GM12891 (cell line): ENCODE measurements at places on chromosomes 16 and 17.

DNA sequence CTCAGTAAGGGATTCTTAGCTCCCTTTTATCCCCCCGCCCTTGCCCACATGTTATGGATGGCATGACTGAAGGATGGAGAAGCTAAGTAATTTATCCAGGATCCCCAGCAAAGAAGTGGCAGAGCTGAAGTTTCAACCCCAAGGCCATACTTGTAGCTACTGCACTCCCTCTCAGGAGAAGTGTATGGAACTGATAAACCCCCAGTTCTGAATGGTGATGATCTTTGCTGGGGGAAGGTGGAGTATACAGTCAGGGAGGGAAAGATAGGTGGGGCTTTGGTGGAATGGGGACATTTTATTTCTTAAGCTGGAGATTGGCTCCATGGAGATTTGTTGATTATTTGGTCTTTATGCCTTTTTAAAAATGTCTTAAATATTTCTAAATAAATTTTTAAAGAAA is 58.3 kb downstream of the TNRC6C start:
- DNase-seq, result no peak

GRCh38 chr17:57622683-57623433 is 122.2 kb downstream of the CCDC182 start:
- no peak for DNase-seq

DNA sequence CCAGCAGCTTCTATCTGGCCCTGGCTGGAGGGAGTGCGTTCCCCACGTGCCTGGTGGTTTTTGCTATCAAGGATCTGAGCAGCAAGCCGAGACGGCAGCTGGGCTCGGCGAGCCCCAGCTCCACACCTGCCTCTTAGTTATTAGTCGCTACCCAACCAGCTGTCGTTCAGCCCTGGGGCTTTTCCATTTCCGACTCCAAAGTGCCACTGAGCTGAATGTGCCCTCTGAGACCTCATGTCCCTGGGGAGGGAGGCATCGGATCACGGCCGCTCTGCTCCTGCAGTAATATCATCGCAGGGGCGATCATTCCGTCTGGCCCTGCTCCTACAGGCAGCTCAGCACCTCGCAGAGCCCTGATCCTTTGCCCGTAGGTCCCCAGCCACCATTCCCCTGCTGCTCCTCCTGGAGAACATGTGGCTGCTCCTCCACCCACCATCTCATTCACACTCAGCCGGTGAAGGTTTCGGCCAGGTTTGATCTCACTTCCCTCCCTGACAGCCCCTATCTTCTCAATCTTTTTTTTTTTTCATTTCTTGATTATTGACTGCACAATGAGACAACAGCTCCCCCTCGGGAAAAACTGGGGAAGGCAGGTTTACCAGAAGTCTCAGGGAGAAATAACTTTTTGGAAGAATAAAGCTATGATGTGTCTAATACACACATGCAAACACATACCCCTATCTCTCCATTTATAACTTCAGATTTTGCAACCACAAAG is 86.7 kb downstream of the ZFHX3 start:
- no peak for DNase-seq

GRCh38 chr16:67489401-67490083 is 6.2 kb upstream of the AGRP start:
- DNase-seq, result no peak

DNA sequence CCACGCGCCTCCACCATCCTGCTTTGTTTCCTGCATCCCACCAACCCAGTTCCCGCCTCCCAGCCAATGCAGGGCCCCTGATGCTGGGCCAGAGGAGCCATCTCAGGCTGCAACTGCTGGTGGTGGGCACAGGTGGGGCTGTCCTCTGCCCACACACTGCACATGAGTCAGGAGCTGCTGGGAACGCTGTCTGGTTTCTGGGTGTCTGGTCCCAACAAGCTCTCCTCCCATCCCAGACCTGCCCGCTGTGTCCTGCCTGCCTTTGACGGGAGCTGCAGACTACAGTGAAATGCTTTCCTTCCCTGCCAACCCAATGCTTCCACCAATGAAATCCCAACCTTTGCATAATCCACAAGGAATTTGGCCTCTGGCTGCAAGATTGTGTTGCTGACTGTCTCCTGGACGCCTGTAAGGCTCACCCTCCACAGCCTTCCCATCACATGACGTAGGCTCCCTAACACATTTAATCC is 98.9 kb downstream of the N4BP1 start:
- DNase-seq, result no peak

DNA sequence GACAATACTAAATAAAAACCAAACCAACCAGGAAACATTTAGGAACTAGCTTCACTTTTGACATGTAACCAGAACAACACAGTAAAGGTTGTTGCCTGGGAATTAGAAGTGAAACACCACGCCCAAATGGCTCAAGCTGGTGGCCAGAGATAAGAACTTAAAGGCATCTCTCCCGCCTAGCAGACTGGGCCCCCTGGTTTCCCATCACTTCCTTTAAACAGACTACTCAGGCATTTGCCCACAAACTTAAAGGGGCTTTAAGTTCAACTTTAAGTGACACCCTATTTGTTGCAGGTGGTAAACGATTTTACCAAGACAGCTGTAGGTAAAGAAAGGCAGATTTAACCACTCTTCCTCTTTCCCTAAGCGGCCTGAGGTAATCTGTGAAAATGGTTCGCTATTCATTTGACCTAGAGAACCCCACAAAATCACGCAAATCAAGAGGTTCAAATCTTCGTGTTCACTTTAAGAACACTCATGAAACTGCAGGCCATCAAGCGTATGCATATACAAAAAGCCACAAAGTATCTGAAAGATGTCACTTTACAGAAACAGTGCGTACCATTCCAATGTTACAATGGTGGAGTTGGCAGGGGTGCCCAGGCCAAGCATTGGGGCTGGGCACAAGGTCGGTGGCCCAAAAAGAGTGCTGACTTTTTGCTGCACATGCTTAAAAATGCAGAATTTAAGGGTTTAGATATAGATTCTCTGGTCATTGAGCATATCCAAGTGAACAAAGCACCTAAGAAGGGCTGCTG is 40.8 kb upstream of the BPTF start:
- DNase-seq, result no peak

- DNase-seq, result no peak
Measured at GRCh38 chr17:31428111-31428510, 36.6 kb downstream of the RAB11FIP4 start.

GRCh38 chr16:27407133-27407532 is 5.2 kb downstream of the IL21R start:
- DNase-seq, result no peak

DNA sequence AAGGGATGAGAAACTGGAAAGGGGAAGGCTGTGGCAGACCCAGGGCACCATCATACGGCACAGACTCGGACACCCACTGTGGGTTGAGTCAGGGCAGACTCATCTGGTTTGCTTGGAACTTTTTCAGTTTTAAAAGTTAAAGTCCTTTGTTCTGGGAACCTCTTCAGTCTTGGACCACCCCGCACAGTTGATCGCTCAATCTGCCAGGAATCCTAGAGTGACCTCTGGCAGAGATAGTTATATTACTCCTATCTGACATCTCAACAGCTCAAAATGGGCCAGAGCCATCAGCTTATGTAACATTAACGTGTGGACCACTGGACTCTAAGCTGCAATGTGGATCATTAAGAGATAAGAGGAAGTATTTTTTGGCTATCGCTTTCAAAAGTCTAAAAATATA is 164.3 kb downstream of the ABCA8 start:
- no peak for DNase-seq

- no peak for DNase-seq
Measured at GRCh38 chr16:14106457-14106856, 35.3 kb downstream of the MRTFB start.

DNA sequence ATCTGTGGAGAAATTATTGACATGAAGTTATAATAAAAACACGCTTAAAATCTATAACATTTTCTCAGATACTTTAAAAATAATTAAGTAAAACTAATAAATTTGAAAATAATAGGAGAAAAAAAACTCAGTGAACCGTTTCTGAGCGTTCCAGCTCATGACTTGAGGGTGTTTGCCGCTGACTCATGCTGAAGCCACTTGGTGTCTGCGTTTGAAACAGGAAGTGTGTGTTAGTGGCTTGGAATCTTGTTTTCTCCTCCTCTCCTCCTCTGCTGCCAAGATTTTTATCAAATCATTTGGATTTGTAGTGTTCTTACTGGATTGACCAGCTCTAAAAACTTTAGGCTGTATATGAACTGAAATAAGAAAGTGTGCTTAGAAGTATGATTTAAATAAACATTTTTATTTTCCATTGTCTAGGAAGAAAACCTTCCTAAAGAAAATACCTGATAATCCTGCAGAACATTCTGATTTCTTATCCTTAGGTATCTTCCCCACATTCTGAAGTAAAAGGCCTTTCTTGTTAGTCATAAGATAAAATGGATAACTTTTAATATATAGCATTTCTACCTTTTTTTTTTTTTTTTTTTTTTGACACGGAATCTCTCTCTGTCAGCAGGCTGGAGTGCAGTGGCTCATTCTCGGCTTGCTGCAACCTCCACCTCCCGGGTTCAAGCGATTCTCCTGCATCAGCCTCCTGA is 30.8 kb downstream of the USP10 start:
- no peak for DNase-seq

DNA sequence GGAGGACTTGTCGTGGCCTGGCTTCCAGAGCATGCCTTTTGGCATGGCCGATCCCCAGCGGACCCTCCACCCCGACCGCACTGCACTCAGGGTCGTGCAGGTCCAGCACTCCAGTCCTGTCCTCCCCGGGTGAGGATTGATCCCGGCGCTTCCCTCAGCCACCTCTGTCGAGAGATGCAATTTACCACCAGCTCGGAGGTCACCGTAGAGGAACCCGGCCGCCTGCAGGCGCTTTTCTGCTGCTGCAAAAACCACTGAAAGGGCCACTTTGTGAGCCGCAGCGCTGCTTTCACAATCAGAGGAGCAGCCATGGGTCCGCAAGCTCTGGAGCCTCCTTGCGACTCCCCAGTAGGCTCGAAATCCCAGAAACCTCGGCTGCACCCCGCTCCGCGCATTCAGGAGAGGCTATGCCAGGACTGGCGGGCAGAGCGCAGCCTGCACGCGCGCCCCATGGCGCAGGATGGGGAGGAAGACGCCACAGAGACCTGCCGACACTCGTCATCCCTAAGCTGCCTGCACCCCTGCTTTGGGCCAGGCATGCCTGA is 134.2 kb downstream of the HS3ST2 start:
- peak; percentile 14 for DNase-seq

- DNase-seq, result no peak
Measured at GRCh38 chr17:39599004-39599664, 8.6 kb downstream of the NEUROD2 start.

GRCh38 chr16:49440156-49441065 is 66.8 kb downstream of the C16orf78 start:
- DNase-seq, result no peak

- no peak for DNase-seq
Measured at GRCh38 chr17:2406903-2407790, 6.3 kb upstream of the MNT start.

DNA sequence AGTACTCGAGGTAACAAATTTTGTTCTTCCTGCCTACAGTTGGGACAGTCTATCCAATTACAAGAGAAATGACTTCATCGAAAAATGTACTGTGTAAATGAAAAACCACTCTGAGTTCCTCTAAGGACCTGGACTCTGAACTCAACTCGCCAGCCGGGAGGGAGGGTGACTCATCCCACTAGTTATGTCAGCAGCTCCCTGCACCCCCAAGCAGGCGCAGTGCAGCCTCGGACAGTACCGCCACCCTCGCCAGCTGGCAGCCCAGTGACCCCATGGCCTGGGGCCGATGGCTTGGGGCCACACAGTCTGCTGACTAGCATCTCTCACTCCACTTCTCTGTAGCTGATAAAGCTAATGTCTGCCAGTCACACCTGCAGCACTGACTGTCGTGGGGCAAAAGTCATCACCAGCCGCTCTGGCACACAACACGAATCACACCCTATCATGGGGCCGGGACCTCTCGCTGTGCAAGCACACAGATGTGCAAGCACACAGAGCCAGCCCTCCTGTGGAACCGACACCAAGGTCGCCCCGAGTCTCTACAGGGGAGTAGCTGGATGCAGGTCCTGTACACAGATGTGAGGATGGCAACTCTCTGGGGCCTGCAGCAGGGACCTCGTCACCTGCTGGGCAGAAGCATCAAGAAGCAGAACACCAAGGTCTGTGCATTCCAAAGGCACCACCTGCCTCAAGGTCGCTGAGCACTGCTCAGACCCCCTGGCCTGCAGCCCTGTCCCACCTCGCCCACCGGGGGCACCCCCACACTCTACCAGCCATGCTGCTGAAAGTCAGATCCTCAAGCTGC is 5.7 kb downstream of the CSNK1D start:
- DNase-seq, result no peak

GRCh38 chr17:51710634-51710979 is 447.9 kb downstream of the CA10 start:
- no peak for DNase-seq

DNA sequence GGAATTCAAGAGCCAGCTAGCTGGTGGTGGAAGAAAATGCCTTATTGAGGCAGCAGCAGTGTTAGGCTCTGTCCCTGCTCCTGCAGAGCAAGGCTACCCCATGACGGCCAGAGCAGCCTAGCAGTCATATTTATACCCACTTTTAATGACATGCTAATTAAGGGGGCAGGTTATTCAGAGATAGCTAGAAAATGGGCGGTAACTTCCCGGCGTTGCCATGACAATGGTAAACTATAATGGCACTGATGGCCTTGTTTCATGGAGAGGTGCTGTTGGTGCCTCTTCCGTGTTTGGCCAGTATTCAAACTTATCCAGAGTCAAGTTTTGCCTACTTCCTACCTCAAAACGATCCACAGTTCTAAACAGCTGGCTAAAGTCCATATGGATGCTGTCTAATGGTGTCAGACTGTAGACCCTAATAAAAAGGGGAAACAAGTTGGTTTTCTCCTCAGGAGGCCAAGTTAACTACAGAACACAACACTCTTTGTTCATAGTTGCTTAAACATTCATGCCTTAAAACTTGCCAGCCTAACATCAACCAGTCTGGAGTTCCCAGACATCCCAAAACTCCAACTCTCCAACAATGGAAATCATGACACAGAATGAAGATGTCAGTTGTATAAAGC is 3.7 kb upstream of the SCNN1B start:
- no peak for DNase-seq

GRCh38 chr17:6261466-6261865 is 173.5 kb downstream of the AIPL1 start:
- DNase-seq, result no peak

- DNase-seq, result no peak
Measured at GRCh38 chr17:62763891-62764600, 44.1 kb downstream of the MARCHF10 start.

- DNase-seq, result no peak
Measured at GRCh38 chr16:68422396-68422960, 25.8 kb downstream of the SMPD3 start.

- no peak for DNase-seq
Measured at GRCh38 chr16:66172463-66172862, 194.0 kb upstream of the CDH5 start.

DNA sequence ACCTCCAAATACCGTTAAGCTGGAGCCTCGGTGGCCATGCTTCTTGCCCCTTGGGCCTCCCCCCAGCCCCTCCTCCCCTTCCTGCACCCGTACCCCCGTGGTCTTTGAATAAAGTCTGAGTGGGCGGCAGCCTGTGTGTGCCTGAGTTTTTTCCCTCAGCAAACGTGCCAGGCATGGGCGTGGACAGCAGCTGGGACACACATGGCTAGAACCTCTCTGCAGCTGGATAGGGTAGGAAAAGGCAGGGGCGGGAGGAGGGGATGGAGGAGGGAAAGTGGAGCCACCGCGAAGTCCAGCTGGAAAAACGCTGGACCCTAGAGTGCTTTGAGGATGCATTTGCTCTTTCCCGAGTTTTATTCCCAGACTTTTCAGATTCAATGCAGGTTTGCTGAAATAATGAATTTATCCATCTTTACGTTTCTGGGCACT is 928 bp downstream of the HBA1 start:
- DNase-seq, result no peak

GRCh38 chr16:50674831-50675230 is 6.3 kb downstream of the SNX20 start:
- DNase-seq, result no peak

GRCh38 chr17:40363111-40363827 is 1.3 kb downstream of the GJD3 start:
- DNase-seq, result no peak
